Amniotic stem cell (primary cell): ENCODE measurements at places on chromosomes 7 and 10.
A peak's percentile ranks its signal among the peaks of the same experiment; 100 is the strongest.

DNA sequence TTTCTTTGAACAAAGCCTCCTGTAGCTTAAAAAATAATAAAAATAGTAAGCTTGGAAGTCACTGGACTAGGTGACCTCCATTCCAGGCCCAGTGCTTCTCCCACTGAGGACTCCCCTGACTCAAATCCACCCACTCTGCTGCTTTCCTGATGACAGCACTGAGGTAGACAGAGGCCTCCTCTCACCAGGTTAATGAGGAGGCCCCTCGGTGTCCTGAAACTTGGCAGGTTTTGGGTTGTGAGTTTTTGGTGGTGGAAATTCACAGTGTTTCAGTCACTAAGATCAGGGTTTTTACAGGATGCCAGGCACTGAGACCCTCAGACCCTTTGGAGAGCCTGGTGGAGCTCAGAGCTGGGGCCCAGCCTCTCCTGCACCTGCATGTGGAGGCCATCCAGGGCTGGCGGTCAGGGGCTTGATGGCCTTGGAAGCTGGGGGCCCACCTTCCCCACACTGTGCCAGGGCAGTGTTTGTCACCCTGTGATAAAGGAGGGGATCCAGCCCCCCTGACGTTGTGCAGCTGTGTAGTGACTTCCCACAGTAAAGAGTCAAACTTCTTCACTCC lies 19.1 kb downstream of the TSPAN14 start:
- no peak for DNase-seq

- no peak for DNase-seq
Measured at GRCh38 chr7:150363872-150364271, 4.8 kb upstream of the REPIN1 start.

- DNase-seq: peak; percentile 6
Measured at GRCh38 chr7:30285067-30285535, 704 bp downstream of the ZNRF2 start.

DNA sequence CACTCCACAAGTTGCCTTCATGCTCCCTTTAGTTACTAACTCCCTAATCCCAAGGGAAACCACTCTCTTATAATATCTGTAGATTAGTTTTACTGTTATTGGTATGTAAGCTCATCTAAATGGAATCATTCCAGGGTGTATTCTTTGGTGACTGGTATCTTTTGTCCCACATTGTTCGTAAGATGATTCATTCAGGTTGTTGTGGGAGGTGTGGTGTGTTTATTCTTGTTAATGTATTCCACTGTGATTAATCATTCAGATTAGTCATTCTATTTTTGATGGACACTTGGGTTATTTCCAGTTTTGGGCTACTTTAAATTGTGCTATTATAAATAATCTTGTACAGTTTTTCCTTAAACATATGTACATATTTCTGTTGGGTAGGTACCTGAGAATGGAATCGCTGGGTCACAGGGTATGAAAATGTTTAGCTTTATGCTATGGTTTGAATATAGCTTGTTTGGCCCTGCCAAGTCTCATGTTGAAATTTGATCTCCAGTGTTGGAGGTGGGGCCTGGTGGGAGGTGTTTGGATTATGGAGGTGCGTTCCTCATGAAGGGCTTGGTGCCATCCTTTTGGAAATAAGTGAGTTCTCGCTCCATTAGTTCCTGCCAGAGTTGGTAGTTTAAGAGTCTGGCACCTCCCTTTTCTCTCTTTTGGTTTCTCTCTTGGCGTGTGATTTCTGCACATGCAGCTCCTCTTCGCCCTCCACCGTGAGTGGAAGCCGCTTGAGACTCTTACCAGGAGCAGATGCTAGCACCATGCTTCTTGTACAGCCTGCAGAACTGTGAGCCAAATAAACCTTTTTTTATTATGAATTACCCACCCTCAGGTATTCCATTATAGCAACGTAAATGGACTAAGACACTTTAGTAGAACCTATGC lies 13.8 kb downstream of the BTRC start:
- DNase-seq: peak; percentile 32

- DNase-seq: no peak
Measured at GRCh38 chr10:69181433-69181832, 1.4 kb downstream of the SUPV3L1 start.

DNA sequence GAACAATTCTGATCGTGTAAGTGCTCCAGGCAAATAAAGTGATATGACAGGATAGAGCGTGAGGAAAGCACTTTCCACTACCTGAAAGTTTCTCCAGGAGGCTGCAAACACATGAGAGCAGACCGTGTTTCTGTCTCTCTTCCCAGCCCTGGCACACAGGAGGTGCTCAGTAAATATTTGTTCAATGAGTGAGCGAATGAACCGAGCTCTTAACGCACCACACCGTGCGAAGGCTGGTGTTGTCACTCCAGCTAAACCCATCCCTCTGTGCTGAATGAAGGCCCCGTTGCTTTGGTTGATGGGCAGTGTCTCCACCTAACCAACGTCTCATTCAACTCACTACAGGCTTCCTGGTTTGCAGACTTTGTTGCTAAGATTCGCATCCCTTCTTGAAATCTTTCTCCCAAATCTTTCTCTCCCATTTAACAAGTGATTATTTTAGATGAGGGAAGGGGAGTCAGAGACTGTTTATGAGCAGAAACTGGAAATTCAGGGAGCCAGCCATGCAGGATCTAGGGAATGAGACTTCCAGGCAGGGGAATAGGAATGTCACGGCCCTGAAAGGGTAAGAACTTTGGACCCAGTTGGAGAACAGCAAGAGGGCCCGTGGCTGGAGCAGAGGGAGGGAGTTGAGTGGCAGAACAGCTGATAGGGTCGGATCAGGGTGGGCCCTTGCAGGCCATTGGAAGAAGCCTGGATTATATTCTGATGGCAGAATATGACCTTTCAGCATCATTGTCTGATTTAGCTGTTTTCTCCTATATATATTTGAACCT lies 282.6 kb downstream of the CAMK1D start:
- DNase-seq: no peak

GRCh38 chr10:33484787-33485186 lies 150.3 kb upstream of the NRP1 start:
- no peak for DNase-seq

DNA sequence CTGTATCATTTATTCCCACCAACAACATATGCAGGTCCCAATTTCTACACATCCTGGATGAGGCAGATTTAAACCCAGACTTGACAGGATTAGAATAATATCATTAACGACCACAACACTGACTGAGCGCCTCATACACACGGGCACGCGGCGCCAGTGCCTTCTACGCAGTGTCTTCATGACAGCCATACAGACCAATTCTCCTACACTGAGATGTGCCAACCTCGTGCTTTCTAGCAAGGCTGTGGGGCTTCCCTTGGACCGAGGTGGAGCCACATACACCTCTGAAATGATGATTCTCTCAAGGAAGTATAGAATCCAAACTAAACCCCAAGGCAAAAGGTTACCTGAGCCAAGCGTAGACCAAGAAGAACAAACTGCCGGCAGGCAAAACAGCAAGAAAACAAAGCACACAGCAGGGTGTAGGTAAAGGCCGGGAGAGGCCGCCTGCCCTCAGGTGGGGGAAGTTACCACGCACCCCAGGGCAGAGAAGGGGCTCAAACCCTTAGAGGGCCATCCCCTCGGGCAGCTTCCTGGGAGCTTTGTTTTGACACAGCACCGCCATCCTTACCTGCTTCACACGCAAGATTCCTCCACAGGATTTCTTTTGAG lies 75.8 kb downstream of the DLG5 start:
- no peak for DNase-seq

DNA sequence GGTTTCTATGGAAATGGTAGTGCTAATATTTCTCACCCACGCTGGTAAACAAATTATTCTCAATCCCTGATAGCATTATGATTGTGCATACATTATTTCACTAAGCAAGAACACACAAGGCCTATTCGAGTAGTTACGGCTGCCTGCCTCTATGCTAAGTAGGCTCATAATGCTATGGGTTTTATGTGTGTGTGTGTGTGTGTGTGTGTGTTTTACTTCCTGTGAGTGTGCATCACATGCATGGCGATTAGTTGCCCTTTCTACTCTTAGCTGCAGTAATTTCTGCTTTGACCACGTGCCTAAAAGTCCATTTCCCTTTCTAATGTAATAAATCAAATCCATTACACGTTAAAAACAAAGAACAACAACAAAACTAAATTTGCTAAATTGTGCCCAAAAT lies 117.0 kb downstream of the CHCHD3 start:
- DNase-seq: no peak

GRCh38 chr10:60182691-60183090 lies 207.0 kb downstream of the ANK3 start:
- no peak for DNase-seq

DNA sequence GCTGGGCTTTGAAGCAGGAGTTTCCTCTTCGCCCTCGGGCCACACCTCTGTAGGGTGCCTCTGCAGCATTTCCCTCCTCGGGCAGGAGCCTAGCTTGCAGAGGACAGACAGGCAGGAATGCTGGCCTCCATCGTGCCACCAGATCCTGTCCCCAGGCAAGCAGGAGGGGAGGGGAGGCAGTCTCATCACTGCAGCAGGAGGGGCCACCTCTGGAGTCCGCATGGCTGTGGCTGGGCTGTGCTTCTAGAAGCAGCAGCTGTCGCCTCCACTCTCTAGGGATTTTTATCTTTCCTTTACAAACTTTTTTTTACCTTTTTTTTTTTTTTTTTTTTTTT lies 181.4 kb downstream of the CUX1 start:
- no peak for DNase-seq
